Stimulated activated CD8-positive, alpha-beta memory T cell treated with anti-CD3 and anti-CD28 coated beads, Interleukin-15, amount 100 ng/mL, for 4 hours (primary cell): ENCODE measurements at places on chromosomes 11 and 22.

DNA sequence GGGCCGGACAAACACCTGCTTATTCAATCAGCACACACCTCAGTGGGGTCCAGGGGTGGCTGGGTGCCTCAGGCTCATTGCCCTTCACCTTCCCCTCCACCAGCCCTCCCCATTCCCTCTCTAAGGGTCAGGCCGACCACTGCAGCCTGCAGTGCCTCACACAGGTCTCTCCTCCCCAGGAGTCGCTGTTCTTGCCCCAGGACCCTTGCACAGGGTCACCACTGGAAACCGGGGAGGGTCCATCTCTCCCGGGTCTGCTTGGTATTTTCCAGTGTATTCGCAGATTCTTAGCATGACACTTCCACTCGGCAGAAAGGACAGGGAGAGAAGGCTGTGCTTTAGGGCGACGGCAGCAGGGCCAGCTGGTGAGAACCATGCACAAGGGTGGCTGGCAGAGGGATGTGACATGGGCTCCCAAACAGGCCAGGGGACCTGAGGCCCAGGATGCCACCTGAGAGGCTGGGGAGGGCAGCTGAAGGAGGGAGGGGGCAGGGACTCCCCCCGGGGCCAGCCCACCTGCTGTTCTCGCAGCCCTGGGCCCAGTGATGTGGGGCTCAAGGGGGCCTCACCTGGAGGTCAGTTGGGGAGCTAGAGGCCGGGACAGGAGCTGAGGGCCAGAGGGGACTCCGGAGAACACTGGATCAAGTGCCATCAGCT, 16.1 kb upstream of the TBX1 start:
- DNase-seq = no peak

DNA sequence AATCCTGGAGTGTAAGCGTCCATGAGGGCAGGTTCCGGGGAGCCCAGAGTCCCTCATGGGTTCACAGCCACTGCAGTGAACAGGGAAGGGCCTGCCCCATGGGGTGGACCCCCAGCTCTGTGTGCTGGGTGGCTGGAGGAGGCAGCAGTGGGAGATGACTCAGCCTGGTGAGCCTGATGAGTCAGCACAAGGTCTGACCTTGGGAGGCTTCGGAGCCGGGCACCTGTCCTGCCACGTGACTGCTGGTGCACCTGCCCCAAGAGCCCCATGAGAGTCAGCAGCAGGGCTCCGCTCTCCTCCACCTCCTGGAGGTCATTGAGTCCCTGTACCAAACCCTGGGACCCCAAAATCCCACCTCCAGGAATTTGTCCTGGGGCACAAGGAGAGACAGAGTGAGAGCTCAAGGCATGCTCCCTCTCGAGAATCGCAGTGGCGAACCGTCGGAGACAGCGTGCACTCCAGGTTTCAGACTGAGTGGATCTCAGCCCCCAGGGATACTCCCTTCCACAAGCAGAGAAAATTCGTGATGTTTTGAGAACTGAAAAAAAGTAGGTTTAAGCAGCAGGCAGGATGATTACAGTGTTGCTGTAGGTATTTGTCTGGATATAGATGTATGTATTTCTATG, 1221.7 kb downstream of the BRD1 start:
- no peak for DNase-seq

DNA sequence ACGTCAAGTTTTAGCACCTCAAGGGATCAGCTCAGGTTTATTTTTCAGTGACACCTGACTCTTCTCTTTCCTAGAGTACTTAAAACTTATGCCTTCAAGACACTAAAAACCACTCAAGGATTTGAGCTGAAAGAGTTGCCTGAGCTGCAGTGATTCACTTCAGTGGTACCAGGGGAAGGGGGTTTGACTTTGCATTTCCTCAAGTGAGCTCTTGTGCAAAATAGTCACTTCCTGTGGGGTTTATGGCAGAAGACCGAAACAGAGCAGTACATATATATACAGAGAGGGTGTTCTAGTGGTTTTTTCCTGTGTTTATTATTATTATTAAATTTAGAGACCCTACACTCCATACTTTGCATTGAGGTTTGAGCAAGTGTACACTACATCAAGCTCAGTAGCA, 60.7 kb downstream of the DBX1 start:
- no peak for DNase-seq

DNA sequence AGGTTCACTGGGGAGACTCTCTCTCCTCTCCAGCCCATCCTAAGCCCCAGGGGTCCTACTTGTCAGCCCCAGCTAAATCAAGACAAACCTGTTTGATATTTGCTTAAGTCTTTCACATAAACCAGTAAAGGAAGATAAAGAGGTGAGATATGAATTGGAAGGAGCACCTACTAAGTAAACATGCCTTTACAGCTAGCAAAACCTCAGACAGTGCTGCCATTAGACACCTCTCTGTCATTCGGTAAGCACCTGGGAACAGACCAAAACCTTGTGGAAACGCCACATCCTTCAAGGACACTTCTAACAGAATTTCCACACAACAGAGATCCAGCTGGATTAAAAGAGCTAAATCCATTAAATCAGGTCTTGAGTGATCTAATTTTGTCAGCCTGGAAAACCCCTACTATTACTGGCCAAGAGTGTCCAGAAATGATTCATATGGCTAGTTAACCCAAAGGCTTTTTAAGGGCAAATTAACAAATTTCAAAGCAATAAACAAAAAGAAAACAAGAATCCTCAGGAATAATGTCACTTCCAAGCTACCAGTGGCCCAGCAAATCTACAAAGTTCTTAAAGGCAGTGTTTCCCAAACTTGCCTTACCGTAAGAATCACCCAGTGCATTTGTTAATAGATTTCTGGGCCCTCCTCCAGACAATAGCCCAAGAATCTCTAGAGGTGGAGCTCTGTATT, 2.4 kb downstream of the VPS37C start:
- no peak for DNase-seq

DNA sequence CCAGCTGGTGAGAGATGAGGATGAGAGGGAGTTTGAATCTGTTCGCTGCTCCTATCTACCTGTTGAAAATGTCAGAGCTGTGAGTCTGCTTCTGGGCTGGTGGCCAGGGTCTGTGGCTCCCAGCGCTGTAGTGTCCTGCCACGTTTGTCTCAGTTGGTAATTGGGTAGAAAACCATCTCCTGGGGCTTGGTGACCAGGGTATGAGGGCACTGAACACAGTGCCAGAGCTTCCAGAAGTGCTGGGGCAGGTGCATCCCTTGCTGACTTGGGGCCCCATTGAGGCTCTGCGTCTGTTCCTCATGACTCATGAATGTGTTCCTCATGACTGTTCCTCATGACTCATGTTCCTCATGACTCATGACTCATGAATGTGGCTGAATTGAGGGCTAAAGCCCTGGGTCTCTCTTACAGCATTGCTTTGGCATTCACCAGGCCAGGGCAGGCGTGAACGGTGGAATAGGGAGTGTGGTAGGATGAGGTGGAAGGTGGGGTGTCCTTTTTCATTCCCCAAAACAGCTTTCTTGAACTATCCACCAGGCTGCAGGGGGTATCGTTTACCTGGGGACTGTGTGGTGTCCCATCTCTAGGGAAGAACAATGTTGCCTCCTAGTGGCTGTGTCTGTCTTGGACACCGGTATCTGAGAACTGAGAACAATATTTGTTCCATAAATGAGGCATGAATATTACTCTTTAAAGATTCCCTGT, 139.5 kb downstream of the COMMD9 start:
- DNase-seq = no peak

- DNase-seq = no peak
Measured at GRCh38 chr11:61335355-61335710, 2.3 kb downstream of the TKFC start.

DNA sequence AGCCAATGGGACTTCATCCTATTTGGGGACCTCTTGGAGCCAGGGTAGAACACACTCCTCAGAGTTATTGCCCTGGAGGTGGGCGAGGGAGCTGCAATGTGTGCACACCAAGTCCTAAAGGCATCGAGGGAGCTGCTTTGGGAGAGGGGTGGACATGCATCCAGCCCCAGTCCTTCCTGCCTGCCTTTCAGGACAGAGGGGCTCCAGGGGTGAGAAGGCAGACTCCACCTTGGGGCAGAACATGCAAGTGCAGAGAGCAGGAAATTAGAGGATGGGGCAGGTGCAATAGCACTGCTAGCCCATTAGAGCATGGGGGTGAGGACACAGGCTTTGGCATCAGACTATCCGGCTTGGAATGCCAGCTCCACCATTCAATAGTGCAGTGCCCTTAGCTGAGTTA, 288.5 kb downstream of the OPCML start:
- DNase-seq = no peak

- DNase-seq = no peak
Measured at GRCh38 chr11:113174882-113175281, 139.5 kb upstream of the TTC12 start.

- no peak for DNase-seq
Measured at GRCh38 chr11:95659088-95659487, 130.5 kb downstream of the FAM76B start.

DNA sequence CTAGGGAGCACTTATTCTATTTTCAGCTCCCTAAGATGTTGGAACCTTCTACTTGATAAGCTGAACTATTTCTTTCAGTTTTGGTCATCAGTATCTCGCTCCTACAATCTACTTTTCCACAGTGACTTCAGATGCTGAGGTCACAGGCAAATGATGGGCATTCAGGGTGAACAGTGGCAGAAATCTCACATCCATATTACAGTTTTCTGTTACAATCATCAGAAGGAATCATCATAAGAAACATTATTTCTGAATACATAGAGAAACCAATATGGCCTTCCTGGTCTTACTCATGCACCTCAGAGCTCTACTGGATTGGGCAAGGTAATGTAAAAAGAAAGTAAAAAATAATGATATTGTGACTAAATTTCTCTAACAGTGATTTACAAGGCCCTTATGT, 39.4 kb upstream of the DDI1 start:
- no peak for DNase-seq

DNA sequence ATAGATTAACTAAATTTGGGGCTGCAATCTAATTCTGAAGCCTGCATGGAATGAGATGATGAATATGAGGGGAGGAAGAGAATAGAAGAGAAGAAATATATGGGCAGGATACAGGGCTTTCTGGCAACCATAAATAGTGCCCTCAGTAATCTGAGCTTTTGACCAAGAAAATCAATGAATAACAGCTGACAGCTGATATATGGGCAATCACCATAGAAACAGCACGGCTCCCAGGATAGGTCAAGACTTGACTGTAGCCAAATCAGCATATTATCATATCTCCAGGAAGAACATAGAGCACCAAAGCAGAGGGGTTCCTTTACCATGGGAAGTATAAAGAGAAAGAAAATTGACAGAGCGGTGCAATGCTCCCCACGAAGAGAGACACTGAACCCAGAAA, 643.8 kb upstream of the TENM4 start:
- no peak for DNase-seq

GRCh38 chr11:128469220-128469619, 118.1 kb downstream of the ETS1 start:
- no peak for DNase-seq

GRCh38 chr22:38098410-38099249, 11.9 kb downstream of the BAIAP2L2 start:
- no peak for DNase-seq

GRCh38 chr11:28529046-28529445, 420.9 kb downstream of the METTL15 start:
- DNase-seq = no peak

DNA sequence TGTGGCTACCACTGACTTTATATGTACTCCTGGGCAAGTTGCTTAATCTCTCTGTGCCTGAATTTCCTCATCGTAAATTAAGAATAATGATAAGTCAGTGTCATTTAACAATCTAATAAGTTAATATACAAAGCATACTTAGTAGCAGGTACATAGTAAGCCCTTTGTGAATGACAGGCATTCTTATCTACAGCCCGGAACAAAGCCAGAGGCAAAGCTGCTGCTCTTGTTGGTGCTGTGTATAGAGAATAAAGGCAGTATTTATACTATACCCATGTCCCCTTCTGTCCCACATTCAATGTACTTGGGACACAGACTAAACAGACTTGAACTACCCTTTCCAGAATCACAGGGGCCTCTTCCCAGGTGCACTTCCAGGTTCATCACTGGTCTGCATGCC, 229.7 kb upstream of the NCAM1 start:
- DNase-seq = no peak

- DNase-seq = no peak
Measured at GRCh38 chr11:61157743-61158142, 3.5 kb downstream of the VPS37C start.

GRCh38 chr11:128055576-128056217, 531.7 kb downstream of the ETS1 start:
- DNase-seq = no peak

GRCh38 chr11:76670485-76671236, at the start of gene LRRC32:
TSS of gene LRRC32 (minus strand) at chr11:76670747. CDS start at chr11:76665954, 4,793 bp downstream.
- DNase-seq = no peak

DNA sequence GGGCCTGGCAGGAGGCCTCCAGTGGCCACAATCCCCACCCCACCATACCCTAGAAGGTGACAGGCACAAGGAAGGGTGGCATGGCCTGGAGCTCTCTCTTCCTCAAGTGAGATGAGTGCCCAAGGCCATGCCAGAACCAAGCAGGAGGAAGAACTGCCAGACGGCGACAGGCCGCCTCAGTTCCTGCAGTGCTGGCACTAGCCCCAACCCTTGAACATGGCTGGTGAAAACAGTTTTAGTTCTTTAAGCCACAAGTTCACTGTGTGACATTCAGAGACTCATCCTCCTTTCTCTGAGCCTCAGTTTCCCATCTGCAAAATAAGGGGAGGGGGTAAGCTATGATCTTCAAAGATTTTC, 9.8 kb downstream of the CHRDL2 start:
- DNase-seq = no peak

DNA sequence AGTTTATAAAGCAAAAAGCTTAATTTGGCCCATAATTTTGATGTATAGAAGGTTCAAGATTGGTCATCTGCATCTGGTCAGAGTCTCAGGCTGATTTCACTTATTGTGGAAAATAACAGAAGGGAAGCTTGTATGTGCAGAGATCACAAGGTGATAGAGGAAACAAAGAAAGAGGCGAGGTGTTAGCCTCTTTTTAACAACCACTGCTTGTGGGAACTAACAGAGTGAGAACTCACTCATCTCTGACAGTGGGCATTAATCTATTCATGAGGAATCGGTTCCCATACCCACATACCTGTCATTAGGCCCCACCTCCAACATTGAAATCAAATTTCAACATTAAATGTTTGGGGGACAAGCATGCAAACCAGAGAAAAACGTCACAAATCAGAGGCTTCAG, 250.3 kb downstream of the GRM5 start:
- no peak for DNase-seq

- DNase-seq = no peak
Measured at GRCh38 chr11:40403321-40403720, 1056.1 kb downstream of the LRRC4C start.

DNA sequence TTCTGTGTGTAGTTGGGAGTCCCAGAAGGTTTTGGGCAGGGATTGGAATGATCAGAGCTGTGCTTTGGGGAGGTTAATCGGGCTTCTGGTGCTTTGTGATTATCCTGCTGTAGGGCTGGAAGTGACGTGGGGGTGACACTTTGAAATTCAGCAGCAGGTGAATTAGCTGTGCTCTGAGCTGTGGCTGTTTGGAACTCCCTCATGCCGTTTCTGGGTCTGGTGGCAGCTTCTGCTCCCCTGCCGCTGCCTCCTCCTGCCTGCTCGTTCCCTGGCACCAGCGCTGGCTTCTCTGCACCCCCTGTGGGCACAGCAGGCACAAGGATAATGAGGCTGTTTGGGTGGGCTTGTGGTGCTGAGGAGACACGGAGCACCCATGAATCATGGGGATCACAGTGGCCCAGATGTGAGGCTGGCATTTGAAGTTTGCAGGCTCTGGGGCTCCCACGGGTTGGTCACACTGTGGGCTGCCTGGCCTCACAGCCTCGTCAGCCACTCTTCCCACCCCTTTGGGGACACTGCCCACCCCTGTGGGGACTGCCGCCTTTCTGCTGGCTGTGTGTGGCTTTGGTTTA, 49.7 kb downstream of the TBC1D22A start:
- DNase-seq = no peak

GRCh38 chr22:36644333-36644757, 59.2 kb downstream of the CACNG2 start:
- DNase-seq = no peak

GRCh38 chr11:61589961-61590360, 9.1 kb upstream of the SYT7 start:
- no peak for DNase-seq
